ENCODE measurements at places on chromosomes 1 and 21. TPM values are rescaled to one million over a fixed set of nuclear protein-coding genes. Genes with fewer than 3 reads are reported as not detected.

The KMO gene
- total RNA-seq, result 0.12 TPM

The ANKRD45 gene
- total RNA-seq, result not detected

The CALML6 gene
- total RNA-seq, result 0.20 TPM

The PROK1 gene
- 0.20 TPM for total RNA-seq

The LCA5L gene
- total RNA-seq, result 0.80 TPM

The ARPC5 gene
- 97.8 TPM for total RNA-seq

The ARHGAP29 gene
- total RNA-seq, result 2.4 TPM
